ENCODE measurements at places on chromosomes 2 and 18. TPM values are rescaled to one million over a fixed set of nuclear protein-coding genes. Genes with fewer than 3 reads are reported as not detected.

The CNGA3 gene
- total RNA-seq: not detected

The UCN gene
- 1.7 TPM for total RNA-seq

The ALLC gene
- not detected for total RNA-seq

The SALL3 gene
- not detected for total RNA-seq

The SERPINB13 gene
- not detected for total RNA-seq
